ENCODE measurements at places on chromosomes 3 and 15.
A peak's percentile ranks its signal among the peaks of the same experiment; 100 is the strongest.

GRCh38 chr3:112302881-112303763 is 9.1 kb upstream of the SLC9C1 start:
- no peak for DNase-seq

GRCh38 chr3:141425523-141426233 is 57.4 kb downstream of the ZBTB38 start:
- no peak for DNase-seq

- DNase-seq: no peak
Observed at GRCh38 chr3:86595696-86596095, 395.3 kb downstream of the VGLL3 start.

GRCh38 chr3:169498336-169498735 is 165.2 kb downstream of the MECOM start:
- DNase-seq: no peak

DNA sequence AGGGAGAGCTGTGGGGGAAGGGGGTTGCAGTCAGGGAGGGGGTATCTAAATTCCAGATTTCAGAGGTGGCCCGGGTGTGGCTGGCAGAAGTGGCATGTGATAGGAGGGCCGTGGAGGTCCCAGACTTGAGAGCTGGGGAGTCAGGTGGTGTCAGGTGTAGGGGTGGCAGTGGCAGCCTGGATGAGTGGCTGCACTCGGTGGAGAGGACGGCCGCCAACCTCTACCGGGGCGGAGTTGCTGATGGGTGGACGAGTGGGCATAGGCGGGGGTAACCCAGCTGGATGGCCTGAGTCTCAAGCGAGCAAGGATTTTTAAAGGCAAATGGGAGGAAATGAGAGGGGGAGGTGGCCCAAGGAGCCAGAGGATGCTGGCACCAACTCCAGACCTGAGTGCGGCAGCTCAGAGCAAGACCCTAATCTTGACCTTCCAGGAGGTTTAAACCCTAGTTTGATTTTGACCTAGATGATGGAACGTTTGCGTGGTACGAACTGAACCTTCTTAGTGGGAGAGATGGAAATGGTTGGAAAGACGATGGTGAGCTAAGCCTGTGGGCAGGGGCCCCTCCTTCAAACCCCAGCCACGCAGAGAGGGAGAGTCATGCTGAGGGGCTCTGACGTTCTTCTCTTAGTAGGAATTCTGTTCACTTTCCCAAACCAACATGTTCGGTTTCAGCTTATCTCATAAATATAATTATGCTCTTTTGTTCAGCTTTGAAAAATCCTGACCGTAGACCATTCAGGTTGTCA is 8.0 kb downstream of the TRAK1 start:
- DNase-seq: no peak

DNA sequence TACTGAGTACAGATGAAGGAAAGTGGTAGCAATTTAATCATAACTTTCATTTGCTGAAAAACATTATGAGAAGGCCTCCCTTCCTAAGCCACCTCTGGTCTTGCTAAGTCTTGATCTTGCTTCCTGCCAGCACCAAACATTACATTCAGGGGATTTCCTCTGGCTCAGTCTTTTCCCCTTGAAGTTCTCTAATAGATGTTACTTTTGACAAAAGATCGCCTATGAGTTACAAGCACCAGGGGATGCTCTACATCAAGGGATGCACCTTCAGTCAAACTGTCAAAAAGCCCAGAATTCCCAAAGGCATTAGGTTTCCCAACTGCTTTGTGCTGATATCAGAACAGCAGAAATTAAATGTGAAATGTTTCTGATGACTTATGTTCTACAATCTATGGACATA is 47.3 kb downstream of the AQP9 start:
- DNase-seq: no peak

GRCh38 chr15:72902919-72903260 is 119.3 kb upstream of the ADPGK start:
- DNase-seq: no peak

DNA sequence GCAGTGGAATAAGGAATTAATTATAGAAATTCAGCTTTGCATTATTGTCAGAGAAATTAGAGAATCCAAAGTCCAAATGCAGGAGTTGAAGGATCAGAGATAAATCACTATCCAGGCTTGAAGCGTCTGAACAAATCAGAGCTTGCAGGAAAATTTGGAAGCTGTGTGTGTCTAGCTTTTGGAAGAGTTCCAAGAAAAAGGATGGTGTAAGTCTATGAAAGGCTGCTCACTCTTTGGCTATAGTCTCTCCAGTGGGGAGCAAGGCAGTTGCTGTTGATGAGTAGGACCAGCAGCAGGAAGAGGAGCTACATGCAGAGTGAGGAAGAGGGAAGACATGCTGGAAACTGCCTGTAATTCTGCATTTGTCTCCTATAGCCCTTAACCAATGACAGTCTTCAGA is 464.3 kb upstream of the GRM7 start:
- DNase-seq: no peak

DNA sequence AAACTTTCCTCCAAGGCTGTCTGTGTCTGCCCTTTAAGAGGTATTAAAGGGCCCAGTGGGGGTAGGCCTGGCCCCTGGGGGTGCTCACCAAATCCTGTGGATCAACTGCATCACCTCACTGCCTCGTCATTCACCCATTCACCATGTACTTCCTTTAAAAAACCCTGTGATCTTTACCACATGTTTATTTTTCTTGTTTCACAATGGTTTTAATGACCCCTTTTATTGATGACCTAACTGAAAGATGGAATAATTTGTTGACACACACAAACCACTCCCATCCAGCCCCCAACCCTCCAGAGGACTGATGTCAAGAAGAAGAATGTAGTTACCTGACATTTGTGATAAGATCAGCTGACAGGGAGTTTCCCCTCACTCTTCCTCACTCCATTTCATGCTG is 40.8 kb downstream of the KCNAB1 start:
- no peak for DNase-seq

GRCh38 chr3:123773681-123774431 is 110.3 kb downstream of the MYLK start:
- DNase-seq: no peak

GRCh38 chr3:197592361-197593045 is 36.7 kb upstream of the BDH1 start:
- DNase-seq: no peak

DNA sequence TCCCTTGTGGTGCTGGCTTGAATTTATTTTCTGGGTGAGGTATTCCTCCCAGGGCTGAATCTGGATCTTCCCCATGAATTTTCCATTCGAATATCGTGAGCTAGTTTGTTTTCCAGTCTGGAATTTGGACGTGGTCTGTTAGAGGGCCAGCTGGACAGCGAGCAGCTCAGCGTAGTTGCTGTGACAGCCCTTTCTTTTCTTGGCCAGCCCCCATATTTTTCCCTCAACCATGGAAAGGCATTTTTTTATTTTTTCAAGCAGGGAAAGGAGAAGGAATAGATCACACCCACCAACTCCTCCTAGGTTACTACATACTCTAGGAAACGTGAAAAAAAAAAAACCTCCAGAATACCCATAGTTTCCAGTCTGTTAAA is 152.0 kb downstream of the KLHL25 start:
- DNase-seq: no peak

DNA sequence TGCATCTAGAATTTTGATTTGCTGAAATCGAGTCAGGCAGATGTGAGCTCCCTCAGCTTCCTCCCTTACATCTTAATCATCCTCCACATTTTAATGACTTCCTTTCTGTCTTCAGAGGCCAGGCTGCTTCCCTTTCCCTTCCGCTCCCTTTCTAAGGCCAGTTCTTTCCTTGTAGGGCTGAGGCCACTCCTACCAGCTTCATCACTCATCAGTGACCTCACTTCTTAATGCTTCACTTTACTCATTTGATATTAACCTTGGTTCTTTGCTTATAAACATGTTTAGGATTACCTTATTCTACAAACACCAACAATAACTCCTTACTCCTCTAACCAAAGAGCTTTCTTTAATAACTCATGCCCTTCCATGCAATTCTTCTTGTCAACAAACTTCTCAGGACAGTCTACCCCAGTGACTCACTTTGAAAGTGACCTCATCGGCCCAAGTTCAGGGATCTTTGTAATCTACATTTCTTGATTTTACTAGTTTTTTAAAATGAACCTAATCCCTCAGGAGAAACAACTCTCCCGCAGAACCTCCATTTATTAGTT is 23.9 kb downstream of the ILDR1 start:
- no peak for DNase-seq

DNA sequence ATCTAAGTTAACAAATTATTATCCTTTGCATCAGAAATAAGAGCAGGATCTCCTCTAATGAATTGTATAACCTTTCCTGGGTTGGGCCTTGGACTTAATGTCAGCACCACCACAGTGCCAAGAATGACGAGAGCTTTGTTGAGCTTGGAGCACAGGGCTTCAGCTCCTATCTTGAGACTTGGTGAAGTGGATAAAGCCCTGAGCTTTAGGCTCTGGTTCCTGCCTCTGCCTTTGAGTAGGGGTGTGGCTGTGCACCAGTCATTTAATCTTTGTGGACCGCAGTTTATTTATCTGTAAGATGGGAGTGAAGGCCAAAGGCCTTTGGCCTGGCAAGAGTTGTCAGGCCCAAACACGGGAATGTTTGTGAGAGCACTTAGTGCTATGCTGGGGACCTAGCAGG is 162.2 kb downstream of the VGLL4 start:
- DNase-seq: no peak

GRCh38 chr3:136861890-136862616 is at the start of gene NCK1:
Gene NCK1 (plus strand): TSS chr3:136862208. CDS start chr3:136928002, 65,794 bp downstream.
- DNase-seq: peak; percentile 92

- DNase-seq: no peak
Observed at GRCh38 chr15:101024706-101025500, 105.7 kb downstream of the LRRK1 start.

DNA sequence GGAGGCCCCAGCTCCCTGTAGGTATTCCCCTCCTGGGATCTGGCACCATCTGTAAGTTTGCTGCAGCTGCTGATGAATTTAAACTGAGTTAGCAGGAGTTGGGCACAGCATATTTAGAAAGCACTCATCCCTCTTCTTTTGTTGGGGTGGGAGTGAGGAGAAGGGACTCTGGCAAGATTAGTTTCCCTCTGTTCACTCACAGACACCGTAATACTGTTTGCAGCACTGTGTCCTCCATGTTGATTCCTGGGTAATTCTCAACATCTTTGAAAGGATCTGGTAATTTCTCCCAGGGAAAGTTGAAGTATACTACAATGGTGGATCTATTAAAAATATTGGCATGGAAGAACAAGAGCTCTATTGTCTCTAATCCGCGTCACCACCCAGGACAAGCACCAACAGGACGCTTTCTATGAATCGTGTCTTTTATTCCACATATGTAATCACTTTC is 173.3 kb downstream of the RBMS3 start:
- no peak for DNase-seq

GRCh38 chr3:155981669-155982068 is 111.2 kb downstream of the GMPS start:
- peak; percentile 23 for DNase-seq

DNA sequence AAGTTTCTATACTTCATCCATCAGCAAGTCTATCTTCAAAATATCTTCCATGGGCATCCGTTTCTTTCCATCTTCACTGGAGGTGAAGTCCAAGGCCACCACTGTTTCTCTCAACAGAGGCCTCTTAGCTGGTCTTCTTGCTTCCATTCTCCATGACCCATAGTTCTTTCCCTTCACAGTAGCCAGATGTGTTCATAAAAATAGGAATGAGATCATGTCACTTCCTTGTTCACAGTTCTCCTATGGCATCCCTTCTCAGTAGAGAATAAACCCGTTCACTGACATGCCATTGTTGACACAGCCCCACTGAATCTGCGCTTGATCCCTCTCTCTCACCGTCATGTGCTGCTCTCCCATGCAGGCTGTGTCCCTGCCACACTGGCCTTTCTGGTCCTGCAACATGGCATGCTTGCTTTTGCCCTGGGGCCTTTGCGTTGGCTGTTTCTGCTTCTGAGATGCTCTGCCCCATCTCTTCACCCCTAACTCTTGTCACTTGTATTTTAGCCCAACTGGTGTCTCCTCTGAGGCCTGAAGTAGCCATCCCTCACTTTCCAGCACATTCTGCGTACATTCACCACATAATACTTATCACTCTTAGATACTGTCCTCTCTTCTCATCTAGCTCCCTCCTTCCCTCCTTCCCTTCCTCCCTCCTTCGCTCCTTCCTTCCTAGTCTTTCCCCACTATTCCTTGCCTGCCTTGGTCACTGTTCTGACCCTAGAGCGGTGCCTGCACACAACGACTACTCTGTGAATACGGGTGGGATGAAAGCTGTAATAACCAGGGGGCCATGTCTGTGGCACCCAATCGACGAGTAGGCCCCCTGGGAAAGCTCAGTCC is 42.0 kb downstream of the STARD5 start:
- DNase-seq: no peak

GRCh38 chr3:104554425-104554824 is 812.3 kb upstream of the ALCAM start:
- no peak for DNase-seq

DNA sequence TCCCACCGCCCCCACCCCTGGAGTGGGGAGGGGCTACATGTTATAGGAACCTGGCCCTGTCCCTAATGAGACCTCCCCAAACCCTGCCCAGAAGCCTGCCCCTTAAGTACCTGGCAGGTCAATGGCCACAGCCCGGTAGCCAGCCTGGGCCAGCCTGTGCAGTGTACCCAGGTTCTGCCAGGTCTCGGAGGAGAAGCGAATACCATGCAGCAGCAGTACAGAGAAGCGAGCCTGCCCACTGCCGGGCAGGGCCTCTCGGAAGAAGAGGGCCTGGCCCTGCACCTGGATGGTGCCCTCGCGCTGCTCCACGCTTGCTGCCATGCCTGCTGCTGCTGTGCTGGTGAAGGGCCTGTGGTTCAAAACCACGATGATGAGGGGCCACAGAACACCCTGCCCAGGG is 2.5 kb downstream of the ABHD14B start:
- DNase-seq: no peak

DNA sequence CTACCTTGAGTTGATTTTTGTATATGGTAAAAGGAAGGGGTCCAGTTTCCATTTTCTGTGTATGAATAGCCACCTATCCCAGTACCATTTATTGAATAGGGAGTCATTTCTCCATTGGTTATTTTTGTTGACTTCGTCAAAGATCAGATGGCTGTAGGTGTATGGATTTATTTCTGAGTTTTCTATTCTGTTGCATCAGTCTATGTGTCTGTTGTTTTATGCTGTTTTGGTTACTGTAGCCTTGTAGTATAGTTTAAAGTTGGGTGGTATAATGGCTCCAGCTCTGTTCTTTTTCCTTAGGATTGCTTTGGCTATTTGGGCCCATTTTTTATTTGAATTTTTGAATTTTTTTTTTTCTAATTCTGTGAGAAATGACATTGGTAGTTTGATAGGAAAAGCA is 125.5 kb upstream of the FGF7 start:
- DNase-seq: no peak

GRCh38 chr3:78645628-78646310 is 1122.0 kb downstream of the ROBO1 start:
- DNase-seq: peak; percentile 71

- peak; percentile 34 for DNase-seq
Observed at GRCh38 chr15:37995461-37996347, 61.3 kb downstream of the TMCO5A start.
